Lower leg skin (tissue), 4 donors: ENCODE measurements at places on chromosomes 11 and 22. TPM values are rescaled to one million over a fixed set of nuclear protein-coding genes. Genes with fewer than 3 reads are reported as not detected.

- no peak for DNase-seq
Measured at GRCh38 chr11:112734207-112734606, 227.0 kb upstream of the NCAM1 start.

The SMTNL1 gene
- total RNA-seq, result not detected

- no peak for DNase-seq
Measured at GRCh38 chr22:46728470-46728869, 9.6 kb downstream of the CERK start.

DNA sequence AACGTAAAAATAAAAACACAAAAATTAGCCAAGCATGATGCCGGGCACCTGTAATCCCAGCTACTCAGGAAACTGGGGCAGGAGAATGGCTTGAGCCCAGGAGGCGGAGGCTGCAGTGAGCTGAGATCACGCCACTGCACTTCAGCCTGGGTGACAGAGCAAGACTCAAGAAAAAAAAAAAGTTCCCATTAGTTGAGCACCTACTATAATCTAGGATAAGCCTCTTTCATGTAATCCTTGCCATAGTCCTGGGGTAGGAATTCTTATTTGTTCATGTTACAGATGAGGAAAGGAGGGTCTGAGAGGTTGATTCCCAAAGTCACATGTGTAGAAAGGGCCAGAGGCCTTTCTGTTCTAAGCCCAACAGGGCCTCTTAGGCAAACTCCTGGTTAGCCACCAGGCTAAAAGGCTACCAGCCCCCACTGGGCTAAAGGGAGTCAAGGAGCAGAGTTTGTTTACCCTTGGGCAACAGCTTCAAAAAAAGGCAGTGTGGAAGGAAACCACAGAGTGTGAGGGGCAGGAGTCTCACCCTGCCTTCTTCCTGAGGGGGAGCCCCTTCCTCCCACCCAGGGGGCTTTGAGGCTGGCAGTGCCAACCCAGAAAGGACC, 21.6 kb upstream of the CSNK1E start:
- no peak for DNase-seq

GRCh38 chr11:75689863-75690609, 21.2 kb upstream of the MAP6 start:
- no peak for DNase-seq

- DNase-seq, result peak; percentile 54
Measured at GRCh38 chr11:94525546-94526324, 13.5 kb downstream of the C11orf97 start.

DNA sequence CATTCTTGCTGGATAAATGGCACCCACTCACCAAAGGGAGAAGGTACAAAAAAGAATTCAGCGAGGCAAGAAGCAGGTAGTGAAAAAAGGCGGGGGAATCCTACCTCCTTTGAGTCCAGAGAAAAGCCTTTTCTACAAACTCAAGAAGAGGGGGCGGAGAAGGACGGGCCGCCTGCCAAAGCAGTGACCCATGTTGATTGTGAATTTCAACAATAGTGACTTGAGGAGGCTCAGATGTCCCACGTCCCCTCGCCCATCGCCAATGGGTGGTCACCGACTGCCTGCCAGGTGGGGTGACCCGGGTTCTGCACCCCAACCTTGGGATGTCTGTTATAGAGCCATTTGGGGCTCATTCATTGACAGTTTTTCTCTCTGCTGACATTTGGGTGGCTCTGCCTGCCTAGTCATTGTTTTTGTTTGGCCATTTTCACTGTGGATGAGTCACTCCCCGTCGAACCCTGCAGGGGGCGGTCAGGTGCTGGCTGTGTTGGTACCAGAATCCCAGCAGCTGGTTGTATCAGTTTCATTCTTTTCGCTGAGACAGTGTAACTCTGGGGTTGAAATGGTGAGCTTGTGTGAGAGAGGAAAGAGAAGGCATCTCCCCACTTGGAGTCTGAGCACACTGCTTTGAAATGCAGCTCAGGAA, 163.4 kb upstream of the NCAM1 start:
- no peak for DNase-seq

The OR9Q1 gene
- total RNA-seq, result not detected

DNA sequence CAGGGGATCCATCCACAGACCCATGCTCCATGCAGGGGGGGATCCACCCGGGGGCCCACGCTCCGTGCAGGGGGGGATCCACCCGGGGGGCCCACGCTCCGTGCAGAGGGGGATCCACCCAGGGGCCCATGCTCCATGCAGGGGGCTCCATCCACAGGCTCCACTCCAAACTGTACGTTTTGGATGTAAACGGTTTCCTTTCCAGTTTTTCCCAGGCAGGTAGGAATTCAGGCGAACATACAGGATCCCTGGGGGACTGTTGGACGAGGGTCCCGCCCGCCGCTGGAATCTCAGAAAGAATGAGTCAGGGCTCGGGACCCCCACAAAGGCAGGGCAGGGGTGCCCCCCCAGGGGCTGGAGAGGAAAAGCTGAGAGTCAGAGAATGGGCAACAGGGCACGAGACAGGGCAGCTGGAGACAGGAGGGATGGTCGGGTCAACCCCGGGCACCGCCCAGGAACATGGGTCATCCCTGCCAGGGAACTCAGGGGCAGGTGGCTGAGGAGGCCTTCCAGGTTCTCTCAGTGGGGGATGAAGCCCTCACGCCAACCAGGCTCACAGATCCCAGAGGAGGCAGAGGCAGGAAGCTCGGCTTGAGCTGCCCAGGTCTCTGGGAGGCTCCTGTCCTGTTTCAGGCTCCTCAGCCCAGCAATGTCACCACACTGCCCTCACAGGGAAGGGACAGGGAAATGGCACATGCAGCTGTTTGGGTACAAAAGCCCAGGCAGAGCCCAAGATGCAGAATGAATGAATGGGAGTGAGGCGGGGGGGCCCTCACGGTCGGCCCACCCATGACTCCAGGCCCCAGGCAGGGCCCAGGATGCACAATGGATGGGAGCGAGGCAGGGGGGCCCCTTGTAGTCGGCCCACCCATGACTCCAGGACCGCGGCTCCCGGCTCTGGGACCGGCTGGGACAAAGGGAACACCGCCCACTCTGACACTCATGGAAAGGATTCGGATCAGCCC, 200.2 kb downstream of the BRD1 start:
- DNase-seq, result no peak

- no peak for DNase-seq
Measured at GRCh38 chr11:370070-370941, 1.0 kb downstream of the B4GALNT4 start.

- DNase-seq, result no peak
Measured at GRCh38 chr11:17777738-17778091, 43.1 kb downstream of the KCNC1 start.

The DTX4 gene
- total RNA-seq, result 6.4 TPM

DNA sequence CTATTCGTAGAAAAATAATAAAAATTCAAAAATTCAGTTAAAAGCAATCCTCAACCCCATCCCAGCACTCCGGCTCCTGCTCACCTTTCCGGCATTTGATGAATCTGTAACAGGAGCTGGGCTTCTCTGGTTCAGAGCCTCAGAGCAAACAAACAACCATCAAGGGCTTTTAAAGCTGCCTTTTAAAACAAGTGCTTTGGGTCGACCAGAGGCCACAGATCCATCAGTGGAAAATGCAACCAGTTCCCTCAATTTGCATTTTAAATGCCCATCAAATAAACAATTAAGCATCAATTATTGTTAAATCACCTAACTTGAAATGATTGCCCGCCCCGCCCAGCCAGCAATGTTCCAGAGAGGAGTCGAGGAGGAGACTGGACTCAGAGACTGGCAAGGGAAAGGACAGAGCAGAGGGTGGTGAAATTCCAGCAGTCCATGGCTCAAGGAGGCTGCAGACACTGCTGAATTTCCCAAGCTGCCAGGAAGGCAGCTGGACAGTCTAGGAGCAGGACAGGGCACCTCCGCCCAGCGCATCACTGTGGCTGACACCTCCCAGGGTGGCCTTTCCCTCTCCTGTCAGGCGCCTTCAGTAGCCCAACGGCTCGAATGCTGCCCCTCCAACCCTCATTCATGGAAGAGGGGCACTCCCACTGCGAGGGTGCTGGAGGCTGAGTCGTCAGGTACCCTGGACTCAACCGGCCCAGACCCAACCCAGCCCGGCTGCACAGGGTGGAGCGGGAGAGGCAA, 7.5 kb downstream of the FXYD6 start:
- DNase-seq, result no peak

GRCh38 chr11:111715142-111715816, 50.9 kb downstream of the PPP2R1B start:
- no peak for DNase-seq

GRCh38 chr11:1630271-1630670, 696 bp downstream of the KRTAP5-5 start:
- DNase-seq, result no peak

- no peak for DNase-seq
Measured at GRCh38 chr11:62905296-62905695, 15.9 kb downstream of the CHRM1 start.

The CABP4 gene
- total RNA-seq, result not detected

GRCh38 chr11:95570845-95571244, 218.7 kb downstream of the FAM76B start:
- DNase-seq, result no peak

The ABCC8 gene
- 0.11 TPM for total RNA-seq

The HOATZ gene
- not detected for total RNA-seq

GRCh38 chr11:9688716-9689511, 25.0 kb downstream of the SWAP70 start:
- DNase-seq, result no peak

The GRM5 gene
- total RNA-seq, result not detected

GRCh38 chr11:130402570-130402969, 25.8 kb downstream of the ADAMTS8 start:
- DNase-seq, result no peak

DNA sequence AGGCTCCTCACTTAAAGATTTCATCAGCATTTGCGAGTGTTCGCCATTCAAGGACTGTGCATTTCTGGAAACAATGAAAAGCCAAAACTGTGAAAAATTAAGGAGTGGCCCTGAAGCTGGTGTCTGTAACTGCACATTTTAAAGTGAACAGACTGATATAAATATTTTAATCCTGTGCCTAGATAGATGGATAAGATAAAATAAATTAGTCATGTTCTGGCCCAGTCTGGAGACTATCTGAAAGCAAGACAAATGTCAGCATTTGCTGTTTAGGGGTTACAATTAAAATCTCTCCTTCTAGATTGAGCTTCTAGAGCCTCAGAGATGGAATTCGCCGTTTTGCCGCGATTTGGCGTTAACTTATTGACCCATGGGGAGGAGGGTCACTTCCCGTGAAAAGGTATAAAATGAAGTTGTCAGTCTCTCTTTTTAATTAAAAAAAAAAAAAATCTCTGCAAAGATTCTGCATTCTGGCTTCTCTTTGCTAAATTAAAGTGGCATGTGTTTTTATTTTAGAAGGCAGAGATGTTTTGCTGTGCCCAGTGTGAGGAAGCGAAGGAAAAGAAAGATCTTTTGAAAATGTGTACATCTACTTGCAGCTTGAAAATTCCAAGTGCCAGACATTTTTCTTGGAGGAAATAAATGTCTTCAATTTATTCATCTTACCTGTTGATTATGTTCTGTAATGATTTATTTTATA, 79.7 kb upstream of the WNT7B start:
- DNase-seq, result no peak

The RBM4B gene
- total RNA-seq, result 14.8 TPM

DNA sequence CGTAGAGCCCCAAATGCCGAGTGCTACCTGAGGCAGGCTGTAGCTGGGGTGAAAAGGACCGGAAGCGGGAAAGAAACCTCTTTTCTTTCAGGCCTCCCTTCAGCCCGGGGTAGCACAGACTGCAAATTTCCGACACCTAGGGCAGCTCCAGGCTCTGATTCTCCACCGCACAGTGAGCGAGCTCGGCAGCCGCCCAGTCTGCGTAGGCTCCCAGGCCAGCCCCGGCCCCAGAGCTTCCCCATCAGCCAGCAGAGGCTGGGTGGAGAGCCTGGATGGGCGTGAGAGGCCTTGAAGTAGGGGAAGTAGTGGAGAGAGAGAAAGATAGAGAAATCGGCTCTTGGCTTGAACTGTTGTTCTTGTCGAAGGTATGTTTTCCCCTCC, 9.3 kb upstream of the PAX6 start:
- no peak for DNase-seq

- no peak for DNase-seq
Measured at GRCh38 chr11:119147604-119148333, 1.1 kb upstream of the ABCG4 start.

The B4GALNT4 gene
- 8.2 TPM for total RNA-seq

DNA sequence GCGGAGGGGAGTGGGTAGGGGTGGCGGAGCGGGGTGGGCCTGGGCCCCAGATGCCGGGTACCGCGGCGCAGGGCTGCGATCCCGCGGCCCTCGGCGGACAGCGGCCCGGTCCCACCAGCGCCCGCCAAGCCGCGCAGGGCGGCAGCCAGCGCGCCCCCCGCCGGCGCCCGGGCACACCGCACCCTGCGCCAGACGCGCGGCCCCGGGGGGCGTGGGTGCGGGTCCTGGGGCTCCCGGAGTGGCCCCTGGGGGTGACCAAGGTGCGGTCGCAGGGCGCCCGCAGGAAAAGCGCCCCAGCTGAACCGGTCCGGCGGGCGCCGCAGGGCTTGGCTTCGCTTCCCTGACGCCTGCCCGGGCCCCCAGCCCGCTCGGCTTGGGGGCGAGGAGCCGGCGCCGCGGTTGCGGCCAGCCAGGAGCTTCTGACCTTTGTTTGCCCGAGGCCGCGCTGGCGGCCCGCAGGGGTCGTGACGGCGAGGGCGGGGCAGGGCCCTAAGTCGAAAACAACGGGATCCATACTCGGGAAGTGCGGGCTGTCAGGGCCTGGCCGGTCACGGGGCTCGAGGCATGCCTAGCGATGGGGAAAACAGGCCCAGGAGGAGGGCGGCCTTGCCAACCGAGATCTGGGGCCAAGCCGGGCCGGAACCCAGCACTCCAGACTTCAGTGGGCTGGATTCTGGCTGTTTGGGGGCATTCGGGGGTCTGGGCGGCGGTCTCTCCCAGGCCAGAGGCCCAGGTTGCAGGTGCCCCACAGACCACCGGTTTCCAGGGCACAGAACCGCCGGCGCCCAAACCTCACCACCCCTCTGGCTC, 581 bp upstream of the AP5B1 start:
- no peak for DNase-seq

DNA sequence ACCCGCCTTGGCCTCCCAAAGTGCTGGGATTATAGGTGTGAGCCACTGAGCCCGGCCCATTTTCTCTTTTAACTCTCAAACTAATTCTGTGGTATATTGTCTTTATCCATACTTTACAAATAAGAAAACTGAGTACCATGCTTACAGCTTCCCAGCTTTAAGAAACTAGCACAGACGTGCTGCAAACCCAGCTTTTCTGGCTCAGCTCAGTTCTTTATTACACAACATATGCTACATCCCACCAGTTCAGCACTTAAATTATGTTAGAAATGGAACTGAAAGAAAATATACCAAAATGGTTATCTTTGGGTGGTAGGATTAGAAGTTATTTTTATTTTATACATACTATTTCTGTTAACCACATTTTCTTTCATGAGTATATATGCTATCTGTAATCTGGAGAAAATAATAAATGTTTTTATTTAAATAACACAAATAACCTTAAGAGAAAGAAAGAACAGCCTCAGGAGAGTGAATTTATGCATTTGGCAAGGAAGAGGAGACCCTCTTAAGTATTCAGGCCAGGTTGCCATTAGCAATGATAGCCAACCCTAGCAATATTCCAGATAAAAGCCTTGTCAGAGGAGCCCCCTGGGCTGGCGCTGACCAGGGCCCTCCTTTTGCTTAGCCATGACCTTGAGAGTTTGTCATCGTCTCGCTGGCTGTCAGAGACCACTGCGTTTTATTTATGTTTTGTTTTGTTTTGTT, 33.8 kb downstream of the SLN start:
- no peak for DNase-seq

The NRXN2 gene
- total RNA-seq, result 1.1 TPM

- no peak for DNase-seq
Measured at GRCh38 chr11:96061730-96062129, 137.8 kb upstream of the MTMR2 start.

GRCh38 chr11:698493-699115, 3.0 kb downstream of the TMEM80 start:
- no peak for DNase-seq

- DNase-seq, result no peak
Measured at GRCh38 chr22:47323518-47323917, 561.1 kb downstream of the TBC1D22A start.
